ENCODE measurements at places on chromosomes 4 and X.
A peak's percentile ranks its signal among the peaks of the same experiment; 100 is the strongest.

- DNase-seq, result no peak
Observed at GRCh38 chrX:49096419-49096818, 16.7 kb upstream of the WDR45 start.

DNA sequence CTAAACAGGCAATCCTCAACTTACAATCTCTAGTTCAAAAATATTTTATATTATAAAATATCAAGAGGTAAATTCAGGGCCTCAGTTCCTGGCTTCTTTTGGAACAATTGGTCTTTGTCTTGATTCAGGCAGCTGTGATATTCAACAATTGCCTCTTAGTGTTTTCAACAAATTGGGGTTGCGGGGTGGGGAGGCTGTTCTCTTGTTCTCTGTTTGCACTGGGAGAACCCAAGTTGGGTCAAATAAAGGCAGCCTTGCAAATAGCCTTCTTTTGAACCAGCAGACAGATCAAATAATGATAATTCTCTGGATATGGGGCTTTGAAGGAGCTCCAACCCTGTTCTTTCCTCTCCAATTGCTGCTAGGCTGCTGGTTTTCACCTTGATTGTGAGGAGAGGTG, 142.5 kb downstream of the COL4A5 start:
- no peak for DNase-seq

GRCh38 chr4:13705521-13706041, 78.1 kb upstream of the BOD1L1 start:
- DNase-seq, result no peak

DNA sequence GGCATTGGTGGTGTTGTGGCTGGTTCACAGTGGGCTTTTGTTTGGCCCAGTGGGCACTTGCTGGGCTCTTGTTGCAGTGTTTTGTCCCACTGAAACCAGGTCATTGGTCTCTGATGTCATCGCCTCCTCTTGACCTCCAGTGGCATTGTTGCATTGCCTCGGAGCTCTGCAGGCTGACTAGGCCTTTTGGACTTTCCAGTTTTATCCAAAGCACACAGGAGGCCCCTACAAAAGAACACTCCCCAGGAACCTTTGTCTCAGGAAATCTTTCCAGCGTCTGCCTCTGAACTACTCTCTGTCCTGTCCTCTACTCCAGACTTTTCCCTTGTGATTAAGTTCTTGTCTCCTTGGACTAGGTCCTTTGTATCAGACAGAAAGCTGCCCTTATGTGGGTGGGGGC, 54.8 kb downstream of the COQ2 start:
- DNase-seq, result no peak

- DNase-seq, result no peak
Observed at GRCh38 chr4:47838445-47838844, 578 bp upstream of the CORIN start.

- no peak for DNase-seq
Observed at GRCh38 chr4:26086621-26087441, 172.8 kb downstream of the SMIM20 start.

GRCh38 chr4:88841635-88842034, 144.0 kb upstream of the NAP1L5 start:
- DNase-seq, result no peak

DNA sequence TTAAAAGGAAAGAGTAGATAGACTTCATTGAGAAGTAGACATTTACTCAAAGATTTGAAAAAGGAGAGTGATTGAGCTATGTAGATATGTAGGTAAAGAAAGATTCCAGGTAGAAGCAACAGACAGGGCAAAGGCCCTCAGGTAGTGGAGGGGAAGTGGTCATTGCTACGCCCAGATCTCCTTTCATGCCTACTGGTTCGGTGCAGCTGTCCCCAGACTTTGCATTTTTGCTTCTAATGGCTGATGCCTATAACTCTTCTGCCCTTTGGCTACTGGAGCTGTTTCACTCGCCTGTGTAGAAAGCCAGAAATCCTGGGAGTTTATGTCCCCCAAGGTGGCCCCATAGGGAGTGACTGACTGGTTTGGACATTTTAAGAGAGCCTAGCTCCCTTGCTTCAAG, 16.9 kb upstream of the ARMCX2 start:
- DNase-seq, result no peak

- DNase-seq, result no peak
Observed at GRCh38 chrX:74262452-74263209, 41.3 kb upstream of the ZCCHC13 start.

GRCh38 chr4:127327491-127327890, 305.3 kb upstream of the INTU start:
- no peak for DNase-seq

GRCh38 chr4:146142768-146143167, 32.8 kb upstream of the LSM6 start:
- no peak for DNase-seq

DNA sequence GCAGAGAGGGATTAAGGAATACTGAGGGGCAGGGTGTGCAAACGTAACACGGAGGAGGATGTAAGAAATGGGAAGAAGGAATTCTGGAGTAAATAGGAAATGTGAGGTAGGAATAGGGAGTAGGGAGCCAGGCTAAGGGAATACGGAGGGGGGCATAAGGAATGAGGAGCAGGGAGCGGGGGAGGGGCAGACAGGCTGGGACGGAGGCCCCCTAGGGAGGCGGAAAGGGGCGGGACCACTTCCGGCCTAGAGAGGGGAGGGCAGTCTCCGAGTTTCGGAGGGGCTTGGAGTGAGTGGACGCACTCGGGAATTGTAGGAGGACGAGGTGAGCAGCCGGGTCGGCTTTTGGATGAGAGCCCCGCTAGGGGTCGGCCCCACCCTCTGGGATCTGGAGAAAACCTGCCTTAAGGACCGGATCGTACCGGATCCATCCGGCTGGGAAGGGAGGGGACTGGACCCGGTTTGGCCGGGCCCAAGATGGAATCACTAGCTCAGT, 612 bp downstream of the MAGED2 start:
- peak; percentile 35 for DNase-seq

DNA sequence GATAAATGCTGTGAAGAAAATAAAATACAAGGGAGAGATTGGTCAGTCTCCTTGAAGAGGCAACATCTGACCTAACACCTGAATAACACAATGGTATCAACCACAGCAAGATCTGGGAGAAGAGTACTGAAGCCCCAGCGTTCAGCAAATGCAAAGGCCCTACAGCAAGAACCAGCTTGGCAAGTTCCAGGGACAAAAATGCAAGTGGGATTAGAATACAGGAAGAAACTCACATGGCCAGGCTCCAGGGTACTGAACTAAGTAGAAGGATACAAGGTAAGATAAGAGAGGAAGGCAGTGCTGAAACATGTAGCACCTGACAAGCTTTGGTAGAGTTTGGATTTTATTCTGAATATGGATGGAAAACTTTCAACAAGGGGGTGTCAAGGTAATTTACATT, 3.6 kb downstream of the SMIM14 start:
- no peak for DNase-seq

- DNase-seq, result no peak
Observed at GRCh38 chr4:168308912-168309311, 9.6 kb downstream of the DDX60 start.

GRCh38 chr4:76723373-76723772, 174.6 kb downstream of the SOWAHB start:
- DNase-seq, result no peak

- no peak for DNase-seq
Observed at GRCh38 chrX:154967603-154968002, 54.9 kb downstream of the F8 start.

DNA sequence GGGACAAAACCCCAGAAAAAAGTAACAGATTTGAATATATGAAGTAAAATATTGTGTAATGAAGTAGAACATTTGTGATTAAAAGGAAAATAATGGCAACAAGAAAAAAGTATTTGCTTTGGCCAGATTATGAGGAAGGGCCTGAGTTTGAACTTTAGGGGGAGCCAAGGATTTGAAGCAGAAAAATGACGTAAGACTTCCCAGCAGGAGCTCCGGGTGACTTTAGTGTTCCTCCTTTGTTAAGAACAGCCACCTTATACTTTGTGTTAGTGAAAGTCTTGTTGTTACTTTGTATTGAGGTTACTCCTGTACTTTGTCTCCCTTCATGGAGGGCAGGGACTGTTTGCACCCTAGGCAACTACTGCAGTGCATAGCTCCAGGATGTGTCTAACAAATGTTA, 41.1 kb downstream of the DCUN1D4 start:
- no peak for DNase-seq

DNA sequence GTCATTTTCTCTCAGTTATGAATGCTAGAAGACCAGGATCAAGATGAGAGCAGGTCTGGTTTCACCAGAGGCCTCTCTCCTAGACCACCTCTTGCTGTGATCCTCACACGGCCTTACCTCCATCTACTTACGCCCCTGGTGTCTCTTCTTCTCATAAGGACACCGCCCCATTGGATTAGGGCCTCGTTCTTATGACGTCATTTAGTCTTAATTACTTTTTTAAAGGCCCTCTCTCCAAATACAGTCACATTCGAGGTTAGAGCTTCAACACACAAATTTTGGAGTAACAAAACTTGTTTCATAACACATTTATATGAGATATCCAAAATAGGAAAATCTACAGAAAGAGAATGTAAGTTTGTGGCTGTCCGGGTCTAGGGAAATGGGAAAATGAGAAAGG, 391.0 kb upstream of the PITX2 start:
- no peak for DNase-seq

DNA sequence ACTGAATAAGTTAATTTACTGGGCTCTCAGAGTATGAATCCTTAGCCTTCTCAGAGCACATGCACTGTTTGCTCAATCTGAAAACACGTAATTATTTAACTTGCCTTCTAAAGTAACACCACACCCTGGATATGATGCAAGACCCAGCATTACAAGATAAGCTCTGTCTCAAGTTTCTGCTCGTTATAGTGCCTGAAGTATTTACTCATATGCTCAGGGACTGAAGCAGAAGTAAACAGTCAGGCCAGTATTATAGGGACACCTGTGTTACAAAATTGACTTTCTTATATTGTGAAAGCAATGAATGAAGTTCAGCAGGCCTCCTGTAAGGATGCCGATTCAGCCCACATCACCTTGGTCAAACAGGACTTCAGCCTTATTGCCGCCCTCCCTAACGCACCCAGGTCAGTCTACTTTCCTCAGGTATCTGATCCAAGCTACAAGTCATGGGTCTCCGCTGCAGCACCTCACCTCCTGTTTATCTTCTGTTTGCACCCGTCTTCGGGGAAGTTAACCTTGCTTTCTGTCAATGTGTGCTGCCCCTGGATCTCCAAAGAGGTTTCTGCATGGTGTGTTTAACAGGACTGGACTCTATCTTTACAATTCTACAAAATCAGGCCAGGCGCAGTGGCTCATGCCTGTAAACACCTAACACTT, 42.8 kb upstream of the KLF3 start:
- no peak for DNase-seq

DNA sequence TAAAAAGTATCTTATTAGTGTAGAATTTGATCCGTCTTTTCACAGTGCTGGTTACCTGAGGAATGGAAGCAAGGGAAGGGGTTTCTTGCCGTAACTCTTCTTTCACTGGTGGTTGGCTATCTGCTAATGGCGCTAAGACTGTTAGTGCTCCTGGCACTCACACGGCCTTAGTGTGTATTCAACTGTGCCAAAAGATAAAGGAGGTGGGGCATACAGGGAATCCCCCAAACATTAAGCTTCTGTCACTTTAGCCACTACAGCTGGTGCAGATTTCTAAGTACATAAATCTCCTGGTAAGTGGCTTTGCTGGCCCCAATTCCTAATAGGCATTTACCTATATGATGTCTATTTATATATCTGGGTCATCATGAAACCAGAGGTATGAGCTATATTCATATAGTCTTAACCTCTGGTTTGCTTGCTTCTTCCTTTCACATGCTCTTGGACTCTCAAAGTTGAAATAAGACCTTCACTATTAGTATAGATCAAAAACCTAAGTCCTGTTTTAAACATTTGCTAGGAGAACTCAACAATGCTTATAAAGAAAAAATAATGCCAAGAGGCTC, 95.1 kb downstream of the TSPAN7 start:
- no peak for DNase-seq

GRCh38 chr4:137678796-137679195, 146.5 kb upstream of the PCDH18 start:
- DNase-seq, result no peak

- no peak for DNase-seq
Observed at GRCh38 chr4:122906859-122907305, 15.5 kb downstream of the NUDT6 start.

DNA sequence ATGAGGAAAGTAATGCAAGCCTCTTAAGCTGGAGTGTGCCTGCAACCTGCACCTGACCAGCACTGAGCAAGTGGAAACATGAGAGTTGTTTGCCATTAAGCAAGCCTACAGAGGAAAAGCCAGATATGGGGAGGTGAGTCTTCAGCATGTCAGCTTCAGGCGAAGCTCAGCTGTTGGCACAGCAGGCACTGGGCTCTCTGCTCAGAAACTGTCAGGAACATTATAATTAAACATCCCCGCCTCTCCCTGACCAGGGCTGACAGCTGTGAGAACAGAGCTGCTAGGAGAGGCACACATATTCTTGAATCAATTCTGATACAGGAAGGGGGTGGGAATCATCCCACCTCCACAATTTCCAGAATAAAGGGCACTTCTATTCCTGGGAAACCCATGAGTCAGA, 19.0 kb upstream of the DCX start:
- no peak for DNase-seq

GRCh38 chrX:9494771-9495170, 29.9 kb downstream of the TBL1X start:
- DNase-seq, result no peak

GRCh38 chr4:171461191-171461590, 352.0 kb upstream of the GALNTL6 start:
- no peak for DNase-seq

Measured in CD4-positive, alpha-beta T cell treated with Interleukin-2 at 100 ng/mL for 4 hours (primary cell).